ENCODE measurements at places on chromosomes 4 and X.

DNA sequence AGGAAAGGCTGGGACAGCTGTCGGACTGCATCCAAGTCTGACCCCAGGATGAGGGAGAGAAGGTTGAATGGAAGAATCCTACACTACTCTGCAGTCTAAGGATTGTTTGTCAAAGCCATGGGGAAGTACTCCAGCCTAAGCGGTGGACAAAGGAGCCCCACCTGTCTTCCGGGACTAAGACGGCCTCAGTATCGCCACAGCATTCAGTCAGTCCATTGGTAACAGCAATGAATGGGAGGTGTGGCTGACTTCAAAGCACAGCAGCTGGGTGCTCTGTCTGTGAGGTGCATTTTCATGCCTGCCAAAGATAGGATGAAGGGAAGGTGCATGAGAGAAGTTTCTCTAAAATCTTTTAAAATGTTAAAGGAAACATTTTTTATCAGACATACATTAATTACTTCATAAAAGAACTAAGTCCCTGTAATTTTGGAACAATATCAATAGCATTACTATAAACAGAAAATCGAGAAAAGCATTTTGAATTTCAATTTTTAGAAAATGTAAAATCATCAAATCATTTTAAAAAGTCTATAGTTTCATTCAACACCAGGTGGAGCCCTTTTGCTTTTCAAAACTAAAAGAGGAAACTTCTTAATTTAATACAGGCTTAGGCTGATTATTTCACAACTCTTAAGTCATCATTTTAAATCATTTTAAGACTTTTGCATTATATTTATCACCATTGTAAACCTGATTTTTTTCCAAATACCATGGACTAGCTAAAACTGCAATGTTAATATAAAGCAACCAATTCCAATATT lies 27.6 kb upstream of the INTU start:
- DNase-seq: peak; percentile 11

DNA sequence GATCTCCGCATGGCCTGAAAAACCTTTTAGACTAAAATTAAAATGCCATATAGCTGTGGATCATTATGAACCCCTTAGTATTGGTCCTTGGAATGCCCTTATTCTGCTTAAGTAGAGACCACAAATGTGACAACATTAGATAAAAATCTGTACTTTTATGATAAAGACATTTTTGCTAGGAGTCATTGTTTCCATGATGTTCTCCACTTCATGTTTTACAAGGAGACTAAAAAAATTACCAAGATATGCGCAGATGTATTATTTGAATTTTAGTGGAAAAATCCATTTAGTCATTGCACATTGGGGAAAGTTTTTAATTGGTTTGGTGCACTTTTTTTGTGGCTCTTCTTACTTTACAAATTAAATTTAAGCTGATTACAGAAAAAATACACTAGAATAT lies 85.1 kb upstream of the HPRT1 start:
- DNase-seq: no peak

- DNase-seq: peak; percentile 7
These were observed 118.6 kb downstream of the COL4A5 start for GRCh38 chrX:108558217-108558616.

- DNase-seq: peak; percentile 56
These were observed 246.9 kb downstream of the FBXO8 start for GRCh38 chr4:174036576-174036975.

GRCh38 chrX:31201503-31201902 lies 129.7 kb upstream of the FTHL17 start:
- DNase-seq: no peak

DNA sequence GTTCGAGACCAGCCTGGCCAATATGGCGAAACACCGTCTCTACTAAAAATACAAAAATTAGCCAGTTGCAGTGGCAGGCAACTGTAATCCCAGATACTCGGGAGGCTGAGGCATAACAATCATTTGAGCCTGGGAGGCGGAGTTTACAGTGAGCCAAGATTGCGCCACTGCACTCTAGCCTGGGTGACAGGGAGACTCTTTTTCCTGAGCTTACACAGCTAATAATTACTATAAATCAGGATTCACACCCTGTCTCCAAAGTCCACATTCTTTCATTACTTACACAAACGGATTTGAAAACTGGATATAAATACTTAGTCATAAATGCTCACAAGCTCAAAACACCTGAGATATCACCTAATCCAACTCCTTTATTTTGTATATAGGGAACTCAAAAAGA lies 151.6 kb downstream of the LRBA start:
- no peak for DNase-seq

GRCh38 chr4:80096175-80096850 lies 23.3 kb upstream of the ANTXR2 start:
- no peak for DNase-seq
